ENCODE measurements at places on chromosomes 2 and 18.

DNA sequence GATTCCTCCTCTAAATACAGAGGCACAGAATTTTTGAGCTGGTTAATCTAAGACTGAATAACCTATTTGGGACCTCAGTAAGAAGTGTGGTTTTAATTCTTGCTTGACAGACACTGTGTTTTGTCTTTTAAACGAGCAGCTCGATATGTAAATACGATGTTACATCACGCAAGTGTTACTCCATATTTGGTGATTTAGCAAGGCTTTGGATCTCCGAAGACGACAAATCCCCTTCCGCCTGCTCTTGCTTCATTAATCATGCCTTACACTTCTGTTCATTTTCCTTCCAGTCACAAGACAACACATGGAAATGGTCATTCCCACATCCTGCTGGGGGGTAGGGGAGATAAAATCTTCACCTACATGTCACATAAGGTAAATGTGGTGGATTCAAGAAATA is 9.4 kb downstream of the BCL11A start:
- H3K27ac ChIP-seq, result no peak overlapping the region
- H3K27me3 ChIP-seq, result peaks cover 24% of the 10 kb centered on the region
- H3K36me3 ChIP-seq, result peaks cover 4% of the 10 kb centered on the region
- peaks cover 47% of the 10 kb centered on the region for H3K4me1 ChIP-seq
- DNase-seq, result no peak

DNA sequence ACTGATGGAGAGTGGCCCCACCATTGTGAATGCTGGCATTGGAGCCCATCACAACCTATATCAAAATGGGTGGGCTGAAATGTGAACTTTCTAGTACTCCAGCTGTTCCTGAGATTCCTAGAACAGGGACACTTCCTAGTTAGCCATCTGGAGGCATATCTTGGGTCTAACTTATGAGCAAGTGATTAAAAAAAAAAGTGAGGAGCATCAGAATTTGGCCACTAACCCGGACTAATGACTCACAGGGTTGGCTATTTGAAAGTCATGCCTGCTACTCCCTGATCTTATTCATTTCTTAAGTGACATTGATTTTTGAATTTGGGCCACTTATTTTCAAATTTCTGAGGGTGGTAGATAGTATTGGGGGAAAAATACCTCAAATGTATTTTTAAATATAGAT is 216.6 kb downstream of the HRH4 start:
- H3K36me3 ChIP-seq, result no peaks in the 10 kb centered on the region
- DNase-seq, result no peak
- H3K27ac ChIP-seq, result no peak overlapping the region
- no peak overlapping the region for H3K4me3 ChIP-seq

DNA sequence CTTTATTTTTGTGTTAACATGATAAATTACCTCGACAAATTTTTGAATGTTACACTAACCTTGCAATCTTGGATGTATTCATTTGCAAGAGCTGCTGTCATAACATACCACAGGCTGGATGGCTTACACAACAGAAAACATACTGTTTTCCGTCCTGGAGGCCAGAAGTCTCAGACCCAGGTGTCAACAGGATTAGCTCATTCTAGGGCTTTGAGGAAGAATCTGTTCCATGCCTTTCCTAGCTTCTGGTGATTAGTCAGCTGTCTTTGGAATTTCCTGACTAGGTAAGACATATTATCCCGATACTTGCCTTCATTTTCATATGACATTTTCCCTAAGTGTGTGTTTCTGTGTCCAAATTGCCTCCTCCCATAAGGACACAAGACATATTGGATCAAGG is 188.6 kb upstream of the CDH19 start:
- H3K4me1 ChIP-seq, result no peaks in the 10 kb centered on the region
- no peak overlapping the region for H3K4me3 ChIP-seq
- no peak for DNase-seq

DNA sequence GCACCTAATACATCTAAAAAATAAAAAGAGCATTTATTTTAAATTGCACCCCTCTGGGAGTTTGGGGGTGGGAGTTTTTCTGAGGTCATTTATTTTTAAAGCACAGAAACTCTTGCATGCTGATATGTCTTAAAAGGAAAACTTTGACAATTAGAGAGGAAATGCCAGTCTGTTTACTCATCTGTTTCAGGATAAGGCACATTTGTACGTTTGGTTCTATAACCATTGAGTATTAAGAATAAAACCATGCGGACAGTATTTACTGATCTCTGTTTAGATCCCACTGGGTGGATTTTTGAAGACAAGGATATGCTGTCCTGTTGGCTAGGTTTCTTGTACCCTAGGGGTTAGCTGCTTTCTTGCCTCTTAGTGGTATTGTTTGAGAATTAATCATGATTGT is 122.9 kb downstream of the TANC1 start:
- peaks cover 33% of the 10 kb centered on the region for H3K36me3 ChIP-seq
- DNase-seq, result no peak
- H3K4me1 ChIP-seq, result peaks cover 89% of the 10 kb centered on the region

GRCh38 chr2:72781480-72781879 is 44.4 kb downstream of the EXOC6B start:
- H3K36me3 ChIP-seq, result peaks cover 51% of the 10 kb centered on the region
- H3K4me1 ChIP-seq, result no peaks in the 10 kb centered on the region
- H3K4me3 ChIP-seq, result no peak overlapping the region

GRCh38 chr2:112174383-112174782 is 36.2 kb downstream of the FBLN7 start:
- peaks cover 11% of the 10 kb centered on the region for H3K4me1 ChIP-seq
- peaks cover 12% of the 10 kb centered on the region for H3K27me3 ChIP-seq
- DNase-seq, result no peak
- no peak overlapping the region for H3K27ac ChIP-seq
- no peak overlapping the region for H3K4me3 ChIP-seq

- no peaks in the 10 kb centered on the region for H3K36me3 ChIP-seq
- no peak for DNase-seq
- peaks cover 21% of the 10 kb centered on the region for H3K4me1 ChIP-seq
- no peaks in the 10 kb centered on the region for H3K27me3 ChIP-seq
- H3K4me3 ChIP-seq, result no peak overlapping the region
Measured at GRCh38 chr2:200208041-200208440, 98.5 kb upstream of the SPATS2L start.

Measured in nephron progenitor cell (in vitro differentiated cells).